Activated CD8-positive, alpha-beta memory T cell treated with anti-CD3 and anti-CD28 coated beads for 1 hour (primary cell): ENCODE measurements at places on chromosomes 6 and 20.
A peak's percentile ranks its signal among the peaks of the same experiment; 100 is the strongest.

- DNase-seq, result no peak
These were observed 56.7 kb upstream of the SAYSD1 start for GRCh38 chr6:39171489-39172376.

- DNase-seq, result no peak
These were observed 33.5 kb downstream of the NEDD9 start for GRCh38 chr6:11198663-11199603.

DNA sequence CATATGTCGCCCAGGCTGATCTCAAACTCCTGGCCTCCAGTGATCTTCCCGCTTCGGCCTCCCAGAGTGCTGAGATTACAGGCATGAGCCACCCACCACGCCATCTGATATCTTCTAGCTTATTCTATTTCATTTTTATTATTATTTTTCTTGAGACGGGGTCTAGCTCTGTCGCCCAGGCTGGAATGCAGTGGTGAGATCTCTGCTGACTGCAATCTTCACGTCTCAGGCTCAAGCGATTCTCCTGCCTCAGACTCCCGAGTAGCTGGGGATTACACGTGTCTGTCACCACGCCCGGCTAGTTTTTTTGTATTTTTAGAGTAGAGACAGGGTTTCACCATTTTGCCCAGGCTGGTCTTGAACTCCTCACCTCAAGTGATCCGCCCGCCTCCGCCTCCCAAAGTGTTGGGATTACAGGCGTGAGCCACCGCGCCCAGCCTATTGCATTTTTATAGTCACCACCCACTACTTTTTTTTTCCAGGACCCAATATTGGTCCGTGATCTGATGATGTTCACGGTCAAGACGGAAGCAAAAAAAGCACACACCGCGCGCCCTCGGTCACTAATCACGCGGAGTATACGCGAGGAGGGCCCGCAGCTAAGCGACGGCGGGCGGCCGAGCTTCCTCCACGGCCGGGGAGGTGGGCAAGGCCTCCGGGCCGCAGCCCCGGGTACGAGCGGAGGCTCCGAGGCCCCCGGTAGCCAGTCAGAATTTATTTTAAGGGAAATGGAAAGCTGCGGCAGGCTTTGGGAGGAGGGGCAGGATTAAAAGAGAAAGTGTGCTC is 1.1 kb upstream of the LSM14B start:
- no peak for DNase-seq

GRCh38 chr20:50244352-50245149 is 53.9 kb downstream of the CEBPB start:
- DNase-seq, result no peak

DNA sequence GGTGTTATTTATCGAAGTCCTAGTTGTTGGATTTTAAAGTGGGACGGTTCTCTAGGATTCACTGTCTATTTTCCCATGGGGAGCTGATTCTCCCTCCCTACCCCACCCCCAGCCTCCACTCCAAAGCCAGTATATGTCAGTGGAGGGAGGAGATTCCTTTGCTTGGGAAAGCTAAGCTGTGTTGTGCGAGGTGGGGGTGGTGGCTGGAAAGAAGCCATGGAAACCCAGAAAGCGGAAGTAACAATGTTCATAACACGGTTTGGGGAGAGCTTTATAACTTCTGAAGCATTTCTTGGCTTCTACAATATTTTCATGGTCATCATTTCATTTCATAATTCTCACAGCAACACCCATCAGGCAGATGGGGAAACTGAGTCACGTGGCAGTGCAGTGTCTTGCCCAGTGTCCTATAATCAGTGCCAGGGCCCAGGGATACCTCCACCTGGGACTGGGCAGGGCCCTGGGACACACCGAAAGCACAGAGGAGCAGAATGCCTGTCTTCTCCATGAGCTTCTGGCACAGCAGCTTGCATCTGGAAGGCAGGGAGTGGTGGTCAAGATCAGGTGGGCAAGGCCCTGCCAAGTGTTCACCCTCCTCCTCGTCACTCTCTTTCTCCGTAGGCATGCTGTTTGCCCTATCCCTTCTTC is 4.5 kb downstream of the SUN5 start:
- no peak for DNase-seq

- no peak for DNase-seq
These were observed 16.1 kb upstream of the ROS1 start for GRCh38 chr6:117441824-117442264.

GRCh38 chr20:50449738-50450492 is 60.3 kb upstream of the PTPN1 start:
- DNase-seq, result no peak

GRCh38 chr6:162442687-162443086 is 284.9 kb downstream of the PRKN start:
- no peak for DNase-seq

GRCh38 chr6:18861204-18861603 is 474.1 kb downstream of the RNF144B start:
- DNase-seq, result no peak

DNA sequence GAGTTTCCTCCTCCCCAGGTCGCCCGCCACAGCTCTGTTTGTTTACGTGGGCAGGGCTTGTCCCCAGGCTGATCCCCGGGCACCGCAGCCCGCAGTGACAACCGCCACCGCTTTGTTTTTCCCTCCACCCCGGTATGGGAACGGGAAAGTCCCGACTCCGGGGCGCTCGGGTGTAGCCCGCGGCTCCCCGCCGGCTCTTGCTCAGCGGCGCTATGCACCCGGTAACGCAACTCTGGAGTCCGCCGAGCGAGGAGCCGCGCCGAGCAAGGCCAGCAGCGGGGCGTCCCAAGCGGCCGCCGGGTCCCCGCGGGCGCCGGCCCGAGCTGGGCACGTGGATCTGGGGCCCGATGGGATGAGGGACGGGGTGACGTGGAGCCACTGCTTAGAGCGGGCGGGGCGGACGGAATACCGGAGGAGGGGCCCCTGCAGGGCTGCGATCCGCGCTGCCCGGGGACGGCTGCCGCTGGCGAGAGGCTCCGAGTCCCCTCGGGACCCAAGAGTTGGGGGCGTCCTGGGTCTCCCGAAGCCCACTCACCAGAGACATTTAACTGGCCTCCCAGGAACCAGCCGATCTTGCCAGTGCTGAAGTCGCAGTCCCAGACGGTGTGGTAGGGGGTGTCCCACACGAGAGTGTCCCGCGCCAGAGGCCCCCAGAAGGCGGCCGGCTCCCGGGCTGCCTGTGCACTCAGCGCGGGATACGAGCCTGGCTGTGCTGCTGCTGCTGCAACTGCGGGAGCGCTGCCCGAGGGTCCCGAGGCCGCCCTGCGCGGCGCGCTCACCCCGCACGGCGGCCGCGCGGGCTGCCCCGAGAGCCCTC is 497 bp downstream of the ACSS1 start:
- DNase-seq, result peak; percentile 48

- DNase-seq, result no peak
These were observed 2.7 kb downstream of the CTSA start for GRCh38 chr20:45893831-45894230.

DNA sequence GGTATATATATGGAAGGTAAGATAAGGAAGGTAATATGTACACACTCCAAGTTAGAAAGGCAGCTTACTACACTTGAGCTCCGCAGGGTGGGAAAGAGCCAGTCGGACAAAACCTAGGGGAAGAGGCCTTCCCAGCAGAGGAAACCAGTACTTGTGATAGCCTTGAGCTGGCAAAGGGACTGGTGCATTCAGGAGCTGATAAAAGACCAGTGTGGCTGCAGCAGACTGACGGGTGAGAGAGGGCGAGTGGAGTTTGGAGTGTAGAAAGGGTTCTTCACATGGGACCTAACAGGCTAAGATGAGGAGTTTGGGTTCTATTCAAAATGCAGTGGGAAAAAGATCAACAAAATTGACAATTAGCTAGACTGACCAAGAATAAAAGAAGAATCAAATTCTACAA is 49.3 kb upstream of the KIF13A start:
- no peak for DNase-seq

GRCh38 chr20:21166801-21167200 is 40.9 kb downstream of the KIZ start:
- DNase-seq, result no peak

- no peak for DNase-seq
These were observed 255.3 kb upstream of the GJE1 start for GRCh38 chr6:141877275-141877983.

DNA sequence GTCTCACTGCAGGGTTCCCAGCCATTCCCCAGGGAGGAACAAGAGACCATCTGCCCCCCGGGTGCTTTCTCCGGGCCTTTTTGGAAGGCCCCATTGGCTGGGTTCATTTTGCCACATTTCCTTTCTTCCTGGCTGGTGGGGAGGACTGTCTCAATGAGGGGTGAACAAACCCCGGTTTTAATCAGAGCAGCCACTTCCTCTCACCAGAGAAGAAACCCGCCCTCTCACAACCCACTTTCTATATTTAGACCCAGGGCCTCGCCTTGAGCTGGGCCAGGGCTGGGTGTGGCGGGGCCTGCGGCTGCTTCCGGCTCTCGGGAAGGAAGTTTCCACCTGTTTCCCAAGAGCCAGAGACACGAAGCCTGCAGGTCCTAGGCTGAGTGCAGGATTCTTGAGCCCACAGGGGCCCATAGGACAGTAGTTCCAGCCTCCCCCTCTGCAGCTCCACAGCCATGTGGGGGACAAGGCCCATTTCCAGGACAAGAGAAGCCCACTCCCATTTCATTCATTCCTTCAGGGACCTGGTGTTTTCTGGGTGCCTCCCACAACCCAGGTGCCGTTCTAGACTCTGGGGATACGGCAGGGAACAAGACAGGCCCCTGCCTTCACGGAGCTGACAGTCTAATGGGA is 41.8 kb downstream of the RBM38 start:
- peak; percentile 39 for DNase-seq

GRCh38 chr6:93165850-93166430 is 253.4 kb downstream of the EPHA7 start:
- DNase-seq, result no peak

- DNase-seq, result no peak
These were observed 164.5 kb upstream of the CST7 start for GRCh38 chr20:24784607-24785006.

DNA sequence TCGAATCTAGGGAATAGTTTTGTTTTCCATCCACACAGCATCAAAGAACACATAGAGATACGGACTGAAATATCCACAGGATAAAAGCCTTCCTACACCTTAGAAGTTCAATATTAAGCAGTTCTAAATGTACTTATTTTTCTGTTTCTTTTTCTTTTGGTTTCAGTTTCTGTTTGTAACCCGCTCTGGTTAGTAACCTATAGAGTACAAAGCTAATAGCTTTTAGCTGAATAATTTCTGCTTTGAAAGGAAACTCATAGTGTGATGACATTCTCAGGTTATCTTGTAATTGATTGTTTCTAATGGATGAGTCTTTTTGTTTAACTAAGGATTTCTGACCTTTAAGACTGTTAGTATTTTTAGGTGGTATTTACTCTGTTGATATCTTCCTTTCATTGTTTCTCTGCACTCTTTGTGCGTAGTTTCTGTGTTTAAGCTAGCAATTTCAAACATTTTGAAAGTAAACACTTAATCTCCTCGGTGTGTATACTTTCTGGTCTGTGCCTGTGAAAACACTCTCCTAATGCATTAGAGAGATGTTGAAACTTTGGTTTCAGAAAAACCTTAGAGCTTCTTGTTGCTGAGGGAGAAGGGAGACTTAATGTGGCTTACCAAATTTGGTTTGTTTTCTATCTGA is 385.5 kb downstream of the HDGFL1 start:
- DNase-seq, result no peak

DNA sequence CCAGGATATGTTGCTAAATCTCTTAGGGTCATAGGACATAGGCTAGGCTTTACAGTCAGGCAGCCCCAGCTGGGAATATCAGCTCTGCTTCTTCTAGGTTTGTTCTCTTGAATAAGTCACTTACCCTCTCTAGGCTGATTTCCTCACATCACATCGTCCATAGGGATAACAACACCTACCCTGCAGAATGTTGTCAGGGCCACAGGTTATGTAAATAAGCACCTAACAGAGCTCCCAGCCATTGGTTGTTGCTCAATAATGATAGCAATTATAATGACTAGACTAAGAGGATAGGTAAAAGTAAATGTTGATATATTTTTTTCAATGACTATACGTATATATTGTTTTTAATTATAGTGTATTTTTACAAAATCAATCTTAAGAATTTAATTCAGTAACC is 135.0 kb downstream of the HIVEP2 start:
- no peak for DNase-seq

DNA sequence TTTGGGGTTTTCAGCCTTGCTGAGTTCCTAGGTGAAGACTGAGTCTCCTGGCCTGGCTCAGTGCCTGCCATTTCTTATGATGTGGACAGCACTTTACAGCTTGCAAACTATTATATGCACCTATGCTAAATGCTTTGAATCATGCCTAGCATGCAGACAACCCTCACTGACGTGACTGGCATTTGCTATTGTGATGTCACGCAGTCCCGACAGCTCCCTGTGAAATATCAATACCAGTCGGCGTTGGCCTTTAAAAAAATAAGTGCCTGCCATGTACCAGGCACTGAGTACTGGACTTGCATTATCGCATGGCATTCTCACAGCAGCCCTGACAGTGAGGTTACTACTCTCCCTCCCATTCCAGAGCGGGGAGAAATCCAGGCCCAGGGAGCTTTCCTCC is 35.5 kb downstream of the UQCC2 start:
- DNase-seq, result no peak

- no peak for DNase-seq
These were observed 56.6 kb downstream of the SNX14 start for GRCh38 chr6:85537055-85537494.

GRCh38 chr6:12456343-12456742 is 166.2 kb downstream of the EDN1 start:
- no peak for DNase-seq

- no peak for DNase-seq
These were observed 80.9 kb downstream of the COL12A1 start for GRCh38 chr6:75124983-75125382.

- no peak for DNase-seq
These were observed 32.6 kb downstream of the SIM1 start for GRCh38 chr6:100432136-100432535.

GRCh38 chr20:53974785-53975555 is 95.4 kb downstream of the BCAS1 start:
- DNase-seq, result no peak

DNA sequence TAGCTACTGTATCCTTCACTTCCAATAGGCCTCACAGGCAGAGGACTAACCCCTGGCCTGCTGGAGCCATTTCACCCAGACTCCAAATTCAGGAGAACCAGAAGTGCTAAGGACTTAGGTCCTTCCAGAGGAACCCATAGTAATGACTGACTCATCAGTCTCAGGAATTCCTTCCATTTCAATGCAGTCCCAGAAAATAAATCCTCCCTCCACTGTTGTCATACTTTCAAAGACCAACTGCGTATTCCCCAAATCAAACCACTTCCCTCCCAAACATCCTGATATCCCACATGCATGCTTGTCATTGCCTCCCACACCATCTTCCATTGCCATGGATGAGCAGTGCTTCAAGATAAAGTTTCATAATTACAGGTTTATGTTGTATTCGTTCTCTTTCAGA is 31.8 kb upstream of the NT5E start:
- no peak for DNase-seq

GRCh38 chr6:3273707-3274521 is 15.2 kb downstream of the PSMG4 start:
- no peak for DNase-seq

- peak; percentile 16 for DNase-seq
These were observed 58.9 kb upstream of the SERINC1 start for GRCh38 chr6:122530440-122531046.

GRCh38 chr6:155275808-155276480 is 12.1 kb downstream of the CLDN20 start:
- no peak for DNase-seq
